ENCODE measurements at places on chromosomes 11 and 22.

DNA sequence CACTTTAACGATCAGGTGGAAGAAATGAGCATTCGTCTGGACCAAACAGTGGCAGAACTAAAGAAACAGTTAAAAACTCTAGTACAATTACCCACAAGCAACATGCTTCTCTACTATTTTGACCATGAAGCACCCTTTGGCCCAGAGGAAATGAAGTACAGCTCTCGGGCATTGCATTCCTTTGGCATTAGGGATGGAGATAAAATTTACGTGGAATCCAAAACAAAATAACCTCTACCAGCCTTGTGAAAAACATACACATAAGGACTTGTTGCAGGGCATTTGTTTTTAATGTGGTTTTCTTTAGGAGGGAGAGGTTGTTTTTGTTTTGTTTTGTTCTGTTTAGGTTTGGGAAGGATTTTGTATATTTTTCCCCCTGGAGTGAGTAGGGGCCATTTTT is 14.2 kb upstream of the TECTA start:
- no peak overlapping the region for H3K27ac ChIP-seq
- H3K4me1 ChIP-seq = no peaks in the 10 kb centered on the region
- H3K36me3 ChIP-seq = peaks cover 42% of the 10 kb centered on the region
- H3K27me3 ChIP-seq = no peaks in the 10 kb centered on the region

GRCh38 chr11:124672536-124673215 is 863 bp downstream of the SIAE start:
- H3K36me3 ChIP-seq = no peaks in the 10 kb centered on the region
- DNase-seq = no peak
- peaks cover 9% of the 10 kb centered on the region for H3K4me1 ChIP-seq
- H3K27ac ChIP-seq = no peak overlapping the region
- peaks cover 4% of the 10 kb centered on the region for H3K27me3 ChIP-seq

DNA sequence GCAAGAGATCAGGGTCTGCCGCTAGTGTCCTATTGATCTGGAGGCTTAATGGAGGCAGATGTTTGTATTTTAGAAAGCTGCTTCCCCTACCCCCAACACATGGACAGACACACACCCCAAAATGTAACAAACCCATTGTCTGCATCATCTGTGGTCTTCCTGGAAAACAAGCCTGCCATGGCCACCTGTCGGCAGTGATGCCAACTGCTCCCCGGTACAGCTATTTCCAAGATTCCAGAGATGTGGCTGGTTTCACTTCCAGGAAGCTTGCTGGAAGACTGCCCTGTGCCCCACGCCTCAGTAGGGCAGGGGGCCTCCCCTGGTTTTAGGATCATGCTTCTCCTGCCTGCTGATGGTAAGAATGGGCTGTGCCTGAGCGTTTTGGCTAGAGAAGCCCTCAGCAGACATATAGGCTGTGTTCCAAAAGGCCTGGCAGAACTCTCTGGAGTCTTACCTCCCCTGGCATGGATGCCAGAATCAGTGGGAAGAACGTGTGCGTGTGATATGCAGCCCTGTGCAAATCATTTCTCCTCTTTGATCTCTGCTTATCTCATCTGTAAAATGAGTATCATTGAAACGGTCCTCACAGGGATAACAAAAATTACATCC is 108.6 kb downstream of the FBXO7 start:
- H3K27me3 ChIP-seq = no peaks in the 10 kb centered on the region
- H3K36me3 ChIP-seq = no peaks in the 10 kb centered on the region
- peaks cover 6% of the 10 kb centered on the region for H3K4me1 ChIP-seq

DNA sequence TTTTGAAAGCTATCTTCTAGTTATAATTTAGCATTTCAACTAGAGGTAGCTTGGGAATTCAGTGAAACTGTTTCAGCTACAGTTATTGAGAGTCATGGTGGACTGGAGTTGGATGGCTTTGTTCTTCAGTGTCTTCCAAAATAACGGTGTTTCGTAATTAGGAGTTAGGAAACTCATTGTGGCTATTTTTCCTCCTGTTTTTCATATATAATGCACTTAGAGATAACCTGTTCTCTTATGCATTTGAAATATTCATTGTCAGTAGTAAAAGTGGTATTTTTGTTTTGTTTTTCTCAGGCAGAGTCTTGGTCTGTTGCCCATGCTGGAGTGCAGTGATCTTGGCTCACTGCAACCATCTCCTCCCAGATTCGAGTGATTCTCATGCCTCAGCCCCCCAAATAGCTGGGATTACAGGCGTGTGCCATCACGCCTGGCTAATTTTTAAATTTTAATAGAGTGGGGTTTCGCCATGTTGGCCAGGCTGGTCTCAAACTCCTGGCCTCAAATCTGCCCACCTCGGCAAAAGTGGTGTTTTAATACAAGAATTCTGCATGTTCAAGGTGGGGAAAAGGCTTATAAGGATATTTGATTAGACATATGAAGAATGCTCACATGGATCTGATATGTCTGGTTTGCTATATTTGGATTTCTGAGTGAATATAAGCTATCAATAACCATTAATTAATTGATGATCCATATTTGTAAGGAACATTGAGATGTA is 12.7 kb downstream of the PDHX start:
- H3K36me3 ChIP-seq = peaks cover 29% of the 10 kb centered on the region
- no peaks in the 10 kb centered on the region for H3K27me3 ChIP-seq
- no peak overlapping the region for H3K4me3 ChIP-seq
- no peak for DNase-seq

- no peak overlapping the region for H3K27ac ChIP-seq
- H3K27me3 ChIP-seq = peaks cover 22% of the 10 kb centered on the region
- DNase-seq = no peak
- peaks cover 35% of the 10 kb centered on the region for H3K4me1 ChIP-seq
- no peaks in the 10 kb centered on the region for H3K36me3 ChIP-seq
- H3K4me3 ChIP-seq = no peak overlapping the region
Observed at GRCh38 chr11:32071811-32072210, 19.1 kb upstream of the RCN1 start.

GRCh38 chr11:1339066-1339675 is 29.7 kb upstream of the TOLLIP start:
- H3K27me3 ChIP-seq = peaks cover 38% of the 10 kb centered on the region
- peaks cover 14% of the 10 kb centered on the region for H3K4me1 ChIP-seq
- peaks cover 4% of the 10 kb centered on the region for H3K36me3 ChIP-seq
- no peak overlapping the region for H3K27ac ChIP-seq
- no peak overlapping the region for H3K4me3 ChIP-seq

GRCh38 chr11:110908401-110909105 is 196.3 kb upstream of the ARHGAP20 start:
- H3K27ac ChIP-seq = no peak overlapping the region
- no peak overlapping the region for H3K4me3 ChIP-seq
- H3K4me1 ChIP-seq = peaks cover 51% of the 10 kb centered on the region
- DNase-seq = no peak
- no peaks in the 10 kb centered on the region for H3K27me3 ChIP-seq

- no peak for DNase-seq
- H3K4me3 ChIP-seq = no peak overlapping the region
- H3K27me3 ChIP-seq = peaks cover 14% of the 10 kb centered on the region
Observed at GRCh38 chr11:12269104-12269441, 108.3 kb upstream of the PARVA start.

DNA sequence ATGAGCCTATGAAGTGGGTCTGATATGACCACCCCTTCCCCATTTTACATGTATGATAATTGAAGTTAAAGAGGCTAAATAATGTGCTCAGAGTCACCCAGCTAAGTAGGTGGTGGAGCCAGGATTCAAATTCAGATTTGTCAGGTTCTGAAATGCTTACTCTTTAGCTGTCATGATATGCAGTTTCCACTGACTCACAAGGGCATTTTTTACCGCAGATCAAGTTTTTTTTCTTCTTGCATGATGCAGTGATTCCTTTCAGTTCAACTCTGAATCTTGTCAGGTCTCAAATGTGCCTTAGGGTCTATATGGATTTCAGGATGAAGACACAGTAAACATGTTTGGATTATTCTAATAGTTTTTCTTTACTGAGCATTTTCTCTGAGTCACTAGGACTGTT is 12.6 kb upstream of the TRIM44 start:
- no peaks in the 10 kb centered on the region for H3K36me3 ChIP-seq
- peaks cover 13% of the 10 kb centered on the region for H3K4me1 ChIP-seq
- H3K27me3 ChIP-seq = peaks cover 19% of the 10 kb centered on the region
- H3K27ac ChIP-seq = no peak overlapping the region
- H3K4me3 ChIP-seq = no peak overlapping the region
- no peak for DNase-seq

- no peak overlapping the region for H3K4me3 ChIP-seq
- DNase-seq = no peak
- no peaks in the 10 kb centered on the region for H3K36me3 ChIP-seq
- H3K27ac ChIP-seq = no peak overlapping the region
Observed at GRCh38 chr22:37370306-37370979, 56.8 kb downstream of the ELFN2 start.

DNA sequence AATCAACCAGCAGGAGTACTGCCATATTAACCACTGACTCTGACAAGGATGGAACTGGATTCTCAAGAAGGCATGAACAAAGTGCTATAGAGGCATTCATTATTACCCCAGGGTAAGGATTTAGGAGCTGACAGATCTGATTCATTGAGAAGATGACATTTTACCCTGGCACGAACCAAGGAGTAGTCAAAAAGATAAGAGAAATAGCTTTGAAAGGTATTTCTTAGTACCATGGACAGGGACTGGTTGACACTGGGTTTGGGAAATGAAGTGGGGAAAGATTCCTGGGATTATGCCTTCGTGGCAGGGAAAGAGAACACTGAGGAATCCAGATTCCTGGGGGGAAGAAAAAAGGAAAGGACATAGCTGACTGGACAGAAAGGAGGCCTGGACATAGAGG is 5.1 kb upstream of the SAAL1 start:
- H3K4me1 ChIP-seq = no peaks in the 10 kb centered on the region
- peaks cover 54% of the 10 kb centered on the region for H3K27me3 ChIP-seq
- H3K36me3 ChIP-seq = no peaks in the 10 kb centered on the region
- H3K27ac ChIP-seq = no peak overlapping the region
- H3K4me3 ChIP-seq = no peak overlapping the region

GRCh38 chr11:131690776-131691175 is 320.4 kb downstream of the NTM start:
- no peaks in the 10 kb centered on the region for H3K36me3 ChIP-seq
- H3K4me3 ChIP-seq = no peak overlapping the region
- H3K27ac ChIP-seq = no peak overlapping the region
- no peak for DNase-seq

DNA sequence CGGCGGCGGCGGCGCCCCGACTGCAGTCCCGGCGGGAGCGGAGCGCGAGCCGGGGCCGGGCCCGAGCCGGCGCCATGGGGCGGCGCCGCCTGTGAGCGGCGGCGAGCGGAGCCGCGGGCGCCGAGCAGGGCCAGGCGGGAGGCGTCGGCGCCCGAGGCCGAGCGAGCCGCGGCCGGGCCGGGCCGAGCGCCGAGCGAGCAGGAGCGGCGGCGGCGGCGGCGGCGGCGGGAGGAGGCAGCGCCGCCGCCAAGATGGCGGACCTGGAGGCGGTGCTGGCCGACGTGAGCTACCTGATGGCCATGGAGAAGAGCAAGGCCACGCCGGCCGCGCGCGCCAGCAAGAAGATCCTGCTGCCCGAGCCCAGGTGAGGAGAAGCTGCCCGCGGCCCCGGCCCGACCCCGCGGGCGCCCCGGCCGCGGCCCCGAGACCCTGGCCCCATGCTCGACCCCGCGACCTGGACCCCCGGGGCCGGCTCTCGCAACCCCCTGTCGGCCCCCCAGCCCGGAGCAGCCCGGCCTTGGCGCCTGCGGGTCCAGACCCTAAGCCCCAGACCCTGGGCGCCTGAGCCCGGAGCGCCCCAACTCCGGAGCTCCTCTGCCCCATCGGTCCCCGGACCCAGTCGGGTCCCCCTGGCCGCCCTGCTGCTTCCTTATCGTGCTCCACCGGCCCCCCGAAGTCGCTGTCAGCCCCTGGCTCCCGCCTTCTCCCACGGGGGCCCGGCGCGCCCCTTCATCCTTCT is at the start of gene GRK2:
GRK2 (plus strand) TSS at position 25 of the 739 bp plus-strand sequence; CDS start at position 252, 227 bp downstream.
- H3K4me1 ChIP-seq = peaks cover 67% of the 10 kb centered on the region
- no peaks in the 10 kb centered on the region for H3K36me3 ChIP-seq
- peak; percentile 61 for DNase-seq
- peaks cover 11% of the 10 kb centered on the region for H3K27me3 ChIP-seq

DNA sequence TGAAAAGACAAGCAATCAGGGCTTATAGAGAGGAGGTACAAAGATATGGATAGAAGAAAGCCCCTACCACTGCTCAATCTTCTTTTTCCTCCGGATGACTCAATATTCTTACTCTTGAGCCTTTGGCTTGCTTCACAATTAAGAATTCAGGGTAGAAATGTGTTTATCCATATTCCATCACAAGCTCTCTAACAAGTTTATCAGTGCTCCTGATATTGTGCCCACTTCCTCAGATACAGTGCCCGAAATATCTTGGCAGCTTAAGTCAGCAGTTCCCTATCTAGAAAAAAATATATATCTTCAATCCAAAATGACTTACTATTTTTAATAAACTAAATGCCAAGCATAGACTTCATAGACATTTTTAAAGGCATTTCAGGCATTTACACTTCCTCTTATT is 255.1 kb upstream of the FAT3 start:
- H3K4me3 ChIP-seq = no peak overlapping the region
- H3K27ac ChIP-seq = no peak overlapping the region
- DNase-seq = no peak
- H3K27me3 ChIP-seq = no peaks in the 10 kb centered on the region
- peaks cover 38% of the 10 kb centered on the region for H3K4me1 ChIP-seq
- H3K36me3 ChIP-seq = no peaks in the 10 kb centered on the region

- DNase-seq = no peak
- peaks cover 69% of the 10 kb centered on the region for H3K4me1 ChIP-seq
Observed at GRCh38 chr22:46650078-46650810, 30.1 kb downstream of the GRAMD4 start.

DNA sequence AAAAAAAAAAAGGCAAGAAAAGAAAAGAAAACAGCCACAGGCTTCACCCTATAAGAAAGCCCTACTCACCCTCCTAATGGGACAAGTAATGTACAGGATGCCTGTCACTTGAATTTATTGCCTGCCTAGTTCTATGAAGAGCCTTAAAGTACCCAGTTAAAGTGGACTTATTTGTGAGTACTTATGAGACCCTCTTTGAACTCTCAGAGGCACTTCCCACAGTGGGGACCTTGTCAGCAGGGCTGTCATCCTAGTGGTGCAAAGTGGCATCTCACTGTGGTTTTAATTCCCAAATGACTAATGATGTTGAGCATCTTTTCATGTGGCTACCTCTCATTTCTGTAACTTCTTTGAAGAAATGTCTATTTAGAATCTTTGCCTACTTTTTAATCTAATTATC is 41.8 kb upstream of the BARX2 start:
- DNase-seq = no peak
- H3K4me3 ChIP-seq = no peak overlapping the region
- H3K4me1 ChIP-seq = peaks cover 12% of the 10 kb centered on the region
- no peaks in the 10 kb centered on the region for H3K27me3 ChIP-seq
- no peaks in the 10 kb centered on the region for H3K36me3 ChIP-seq

- H3K4me1 ChIP-seq = no peaks in the 10 kb centered on the region
- no peak for DNase-seq
- H3K27me3 ChIP-seq = peaks cover 43% of the 10 kb centered on the region
- H3K4me3 ChIP-seq = no peak overlapping the region
Observed at GRCh38 chr22:22721681-22722354, 77.4 kb downstream of the GGTLC2 start.

GRCh38 chr11:87866951-87867350 is 308.3 kb downstream of the RAB38 start:
- H3K4me1 ChIP-seq = no peaks in the 10 kb centered on the region
- H3K27ac ChIP-seq = no peak overlapping the region
- no peaks in the 10 kb centered on the region for H3K27me3 ChIP-seq
- no peaks in the 10 kb centered on the region for H3K36me3 ChIP-seq
